ENCODE measurements at places on chromosomes 11 and 22.
A peak's percentile ranks its signal among the peaks of the same experiment; 100 is the strongest.

DNA sequence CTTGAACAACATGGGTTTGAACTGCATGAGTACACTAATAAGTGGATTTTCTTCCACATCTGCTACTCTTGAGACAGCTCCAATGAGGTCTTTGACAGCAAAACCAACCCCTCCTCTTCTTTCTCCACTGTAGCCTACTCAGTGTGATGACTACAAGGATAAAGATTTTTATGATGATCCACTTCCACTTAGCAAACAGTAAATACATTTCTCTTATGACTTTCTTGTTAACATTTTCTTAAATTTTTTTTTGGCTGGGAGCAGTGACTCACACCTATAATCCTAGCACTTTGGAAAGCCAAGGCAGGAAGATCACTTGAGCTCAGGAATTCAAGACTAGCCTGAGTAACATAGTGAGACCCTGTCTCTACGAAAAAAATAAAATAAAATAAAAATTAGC is 9.9 kb upstream of the EIF4G2 start:
- ATAC-seq = no peak
- H3K4me3 ChIP-seq = no peak overlapping the region
- no peaks in the 10 kb centered on the region for H3K4me1 ChIP-seq
- no peaks in the 10 kb centered on the region for H3K36me3 ChIP-seq
- H3K27me3 ChIP-seq = no peaks in the 10 kb centered on the region

DNA sequence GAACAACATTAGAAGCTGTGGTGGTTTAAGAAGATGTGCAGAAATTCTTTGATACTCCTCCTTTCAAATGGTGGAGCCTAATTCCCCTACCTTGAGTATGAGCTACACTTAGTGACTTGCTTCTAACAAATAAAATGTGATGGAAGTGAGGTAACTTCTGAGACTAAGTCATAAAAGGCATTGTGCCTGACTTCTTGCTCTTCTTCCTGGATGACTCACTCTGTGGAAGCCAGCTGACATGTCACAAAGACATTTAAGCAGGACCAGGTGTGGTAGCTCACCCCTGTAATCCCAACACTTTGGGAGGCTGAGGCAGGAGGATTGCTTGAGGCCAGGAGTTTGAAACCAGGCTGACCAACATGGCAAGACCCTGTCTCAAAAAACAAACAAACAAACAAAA is 3.9 kb upstream of the PLA2G3 start:
- no peaks in the 10 kb centered on the region for H3K27me3 ChIP-seq
- no peaks in the 10 kb centered on the region for H3K36me3 ChIP-seq
- peak; percentile 79 for ATAC-seq

- no peaks in the 10 kb centered on the region for H3K36me3 ChIP-seq
- peaks cover 8% of the 10 kb centered on the region for H3K4me1 ChIP-seq
- H3K27me3 ChIP-seq = peaks cover 20% of the 10 kb centered on the region
Measured at GRCh38 chr11:69427337-69427736, 54.1 kb upstream of the LINC01488 start.

- no peak for ATAC-seq
- no peaks in the 10 kb centered on the region for H3K4me1 ChIP-seq
- no peak overlapping the region for H3K4me3 ChIP-seq
Measured at GRCh38 chr11:20249378-20249777, 89.1 kb upstream of the DBX1 start.

- peaks cover 5% of the 10 kb centered on the region for H3K27me3 ChIP-seq
- H3K4me3 ChIP-seq = no peak overlapping the region
- H3K27ac ChIP-seq = no peak overlapping the region
- H3K36me3 ChIP-seq = no peaks in the 10 kb centered on the region
Measured at GRCh38 chr11:132671851-132672370, 860.4 kb downstream of the OPCML start.

- ATAC-seq = no peak
- H3K36me3 ChIP-seq = no peaks in the 10 kb centered on the region
- H3K27ac ChIP-seq = no peak overlapping the region
- H3K27me3 ChIP-seq = peaks cover 7% of the 10 kb centered on the region
- no peak overlapping the region for H3K4me3 ChIP-seq
Measured at GRCh38 chr22:37176464-37177061, 11.5 kb downstream of the C1QTNF6 start.

GRCh38 chr22:42879371-42880021 is 22.4 kb upstream of the ARFGAP3 start:
- H3K4me3 ChIP-seq = no peak overlapping the region
- no peak overlapping the region for H3K27ac ChIP-seq
- peaks cover 51% of the 10 kb centered on the region for H3K36me3 ChIP-seq
- no peaks in the 10 kb centered on the region for H3K27me3 ChIP-seq
- ATAC-seq = no peak
- no peaks in the 10 kb centered on the region for H3K4me1 ChIP-seq

GRCh38 chr11:68970921-68971636 is 9.7 kb downstream of the MRGPRD start:
- H3K4me1 ChIP-seq = peaks cover 6% of the 10 kb centered on the region
- no peak overlapping the region for H3K27ac ChIP-seq
- no peaks in the 10 kb centered on the region for H3K36me3 ChIP-seq
- no peaks in the 10 kb centered on the region for H3K27me3 ChIP-seq

- peaks cover 4% of the 10 kb centered on the region for H3K36me3 ChIP-seq
- H3K4me1 ChIP-seq = peaks cover 9% of the 10 kb centered on the region
- peak; percentile 18 for ATAC-seq
- no peak overlapping the region for H3K27ac ChIP-seq
- H3K4me3 ChIP-seq = peak overlapping the region; percentile 49
- H3K27me3 ChIP-seq = no peaks in the 10 kb centered on the region
Measured at GRCh38 chr22:41696703-41697102, 2.6 kb upstream of the MEI1 start.

DNA sequence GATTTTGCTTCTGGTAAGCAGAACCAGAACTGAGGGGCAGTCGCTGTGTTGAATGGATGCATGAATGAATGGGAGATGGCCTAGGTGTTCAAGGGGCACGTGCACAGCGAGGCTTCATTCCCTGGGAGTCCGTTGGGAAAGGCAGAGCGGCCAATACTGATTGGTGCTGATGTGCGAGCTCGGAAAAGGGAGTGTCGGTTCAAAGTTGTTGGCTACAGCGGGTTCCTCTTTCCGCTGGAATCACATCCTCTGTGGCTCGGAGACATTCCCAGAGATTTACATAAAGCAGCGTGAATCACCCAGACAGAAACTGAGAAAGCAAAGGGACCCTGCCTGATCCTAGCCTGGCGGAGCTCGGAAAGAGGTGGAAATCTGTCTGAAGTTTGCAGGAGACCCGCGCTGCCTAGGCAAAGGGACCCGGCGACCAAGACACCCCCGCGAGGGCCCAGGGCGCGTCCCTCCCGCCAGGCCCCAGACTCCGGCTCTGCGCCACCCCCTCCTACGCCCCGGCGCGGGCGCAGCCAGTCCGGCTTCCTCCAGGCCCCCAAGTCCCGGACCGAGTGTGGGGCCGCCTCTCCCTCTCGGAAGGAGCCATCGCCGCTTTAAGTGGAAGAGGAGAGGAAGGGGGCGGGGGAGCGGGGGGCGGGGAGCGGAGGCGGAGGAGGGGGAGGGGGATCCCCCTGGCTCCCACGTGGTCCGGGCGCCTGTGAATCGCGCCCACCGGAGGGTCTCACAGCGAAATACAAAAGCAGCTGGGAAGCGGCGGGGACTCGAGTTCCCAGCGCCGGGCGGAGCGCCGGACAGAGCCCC is at the start of gene FJX1:
FJX1 (plus strand) TSS at position 774 of the 810 bp plus-strand sequence. CDS start 177 bp downstream, outside the sequence.
- H3K27ac ChIP-seq = no peak within 1 kb of the TSS
- H3K4me3 ChIP-seq = peak within 1 kb of the TSS; percentile 70
- peaks cover 38% of the 10 kb centered on the region for H3K27me3 ChIP-seq
- no peaks in the 10 kb centered on the region for H3K4me1 ChIP-seq
- ATAC-seq = peak; percentile 12
- peaks cover 4% of the 10 kb centered on the region for H3K36me3 ChIP-seq

All from activated T-helper 17 cell treated with anti-CD3 and anti-CD28 coated beads, Interleukin-2, amount 50 U/mL, for 72 hours (primary cell).